ENCODE measurements at places on chromosomes 5 and 9. TPM values are rescaled to one million over a fixed set of nuclear protein-coding genes. Genes with fewer than 3 reads are reported as not detected.

The GTF2H2 gene
- total RNA-seq, result 62.7 TPM

The PCDHGA3 gene
- not detected for total RNA-seq

The FABP6 gene
- total RNA-seq, result 0.69 TPM

DNA sequence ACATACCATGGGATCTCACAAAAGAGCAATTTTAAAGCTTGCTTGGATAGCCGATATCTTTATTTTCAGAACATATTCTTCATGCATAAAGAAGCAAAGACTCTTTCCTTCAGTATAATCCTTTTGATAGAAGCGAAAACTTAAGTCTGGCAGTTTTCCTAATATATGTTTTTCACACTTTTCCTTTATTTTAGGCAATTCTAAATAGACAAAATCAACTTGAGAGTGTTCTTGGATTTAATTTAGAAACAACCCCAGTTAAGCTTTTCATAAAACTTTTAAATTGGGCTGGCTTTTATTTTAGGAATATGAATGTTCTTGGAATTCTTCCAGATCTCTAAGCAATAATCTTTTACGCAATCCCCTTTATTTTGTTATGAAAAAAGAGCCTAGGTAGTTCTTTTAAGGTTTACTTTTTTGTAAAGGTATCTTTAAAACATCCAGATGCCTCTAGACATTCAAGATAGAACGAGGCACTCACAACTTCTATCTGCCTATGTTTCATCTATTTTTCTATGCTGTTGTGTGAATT is 51.5 kb upstream of the HSPB3 start:
- no peaks in the 10 kb centered on the region for H3K4me1 ChIP-seq
- H3K36me3 ChIP-seq, result no peaks in the 10 kb centered on the region
- H3K4me3 ChIP-seq, result no peak overlapping the region
- no peaks in the 10 kb centered on the region for H3K27me3 ChIP-seq

GRCh38 chr5:134223406-134224248 is 2.2 kb downstream of the PPP2CA start:
- H3K27me3 ChIP-seq, result no peaks in the 10 kb centered on the region
- DNase-seq, result no peak
- peaks cover 37% of the 10 kb centered on the region for H3K4me1 ChIP-seq
- H3K36me3 ChIP-seq, result peaks cover 43% of the 10 kb centered on the region

- H3K4me1 ChIP-seq, result no peaks in the 10 kb centered on the region
- DNase-seq, result no peak
- no peak overlapping the region for H3K4me3 ChIP-seq
Measured at GRCh38 chr5:36252722-36253365, 11.1 kb upstream of the NADK2 start.

DNA sequence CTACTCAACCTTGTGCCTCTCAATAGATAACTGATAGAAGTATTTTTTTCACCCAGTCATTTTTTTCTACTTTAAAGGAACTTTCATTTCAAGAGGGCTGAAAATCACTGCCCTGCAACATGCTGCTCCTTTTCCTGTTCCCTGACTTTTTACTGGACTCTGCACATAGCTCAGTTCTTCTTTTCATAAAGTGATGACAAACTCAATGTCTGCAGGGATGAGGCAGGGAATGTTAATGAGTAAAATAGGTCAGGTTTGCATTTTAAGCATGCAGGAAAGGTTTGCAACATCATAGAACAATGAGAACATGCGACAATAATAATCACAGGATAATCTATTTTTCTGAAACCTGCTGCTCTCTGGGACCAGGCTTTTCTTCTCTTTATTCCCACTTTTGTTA is 172.2 kb upstream of the SGCD start:
- no peaks in the 10 kb centered on the region for H3K36me3 ChIP-seq
- DNase-seq, result no peak
- no peak overlapping the region for H3K27ac ChIP-seq
- H3K27me3 ChIP-seq, result no peaks in the 10 kb centered on the region

The IL33 gene
- not detected for total RNA-seq

The DDX4 gene
- not detected for total RNA-seq

GRCh38 chr9:20566401-20566800 is 55.9 kb downstream of the MLLT3 start:
- no peak overlapping the region for H3K4me3 ChIP-seq
- peaks cover 29% of the 10 kb centered on the region for H3K4me1 ChIP-seq
- no peak for DNase-seq
- H3K27me3 ChIP-seq, result no peaks in the 10 kb centered on the region
- H3K27ac ChIP-seq, result no peak overlapping the region
- H3K36me3 ChIP-seq, result no peaks in the 10 kb centered on the region

The CD74 gene
- 8,933 TPM for total RNA-seq

GRCh38 chr9:134181648-134182034 is 17.3 kb upstream of the RNU6ATAC start:
- no peak overlapping the region for H3K27ac ChIP-seq
- no peaks in the 10 kb centered on the region for H3K4me1 ChIP-seq
- no peak for DNase-seq
- H3K36me3 ChIP-seq, result no peaks in the 10 kb centered on the region

- H3K4me1 ChIP-seq, result peaks cover 20% of the 10 kb centered on the region
- H3K4me3 ChIP-seq, result peak overlapping the region; percentile 27
- H3K27ac ChIP-seq, result no peak overlapping the region
- DNase-seq, result peak; percentile 79
- H3K36me3 ChIP-seq, result no peaks in the 10 kb centered on the region
Measured at GRCh38 chr5:124453221-124454051, 293.0 kb downstream of the ZNF608 start.

- no peak overlapping the region for H3K4me3 ChIP-seq
- H3K36me3 ChIP-seq, result no peaks in the 10 kb centered on the region
- peak; percentile 86 for DNase-seq
Measured at GRCh38 chr5:21919414-21920022, 933.6 kb downstream of the CDH12 start.

The PCDHB15 gene
- not detected for total RNA-seq

All from Karpas-422 (cell line).